ENCODE measurements at places on chromosomes 7 and 10. TPM values are rescaled to one million over a fixed set of nuclear protein-coding genes. Genes with fewer than 3 reads are reported as not detected.
A peak's percentile ranks its signal among the peaks of the same experiment; 100 is the strongest.

DNA sequence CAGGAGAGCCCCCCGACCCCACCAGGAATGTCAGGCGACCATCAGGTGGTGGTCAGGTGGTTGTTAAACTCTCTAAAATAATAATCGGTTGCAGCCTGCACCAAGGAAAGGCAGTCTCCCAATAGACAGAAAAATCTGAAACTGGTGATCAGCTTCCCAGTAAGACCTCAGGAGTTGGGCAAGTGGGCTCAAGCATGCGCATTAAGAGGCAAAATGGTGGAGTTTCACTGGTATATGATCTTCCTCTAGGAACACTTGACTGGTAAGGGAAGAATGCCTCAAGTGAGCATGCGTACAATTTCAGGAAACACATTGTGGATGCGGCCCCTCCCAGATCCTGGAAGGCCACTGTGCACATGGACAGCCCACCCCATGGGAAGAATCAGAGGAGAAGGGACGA, 619.9 kb downstream of the TYW1 start:
- DNase-seq: no peak

DNA sequence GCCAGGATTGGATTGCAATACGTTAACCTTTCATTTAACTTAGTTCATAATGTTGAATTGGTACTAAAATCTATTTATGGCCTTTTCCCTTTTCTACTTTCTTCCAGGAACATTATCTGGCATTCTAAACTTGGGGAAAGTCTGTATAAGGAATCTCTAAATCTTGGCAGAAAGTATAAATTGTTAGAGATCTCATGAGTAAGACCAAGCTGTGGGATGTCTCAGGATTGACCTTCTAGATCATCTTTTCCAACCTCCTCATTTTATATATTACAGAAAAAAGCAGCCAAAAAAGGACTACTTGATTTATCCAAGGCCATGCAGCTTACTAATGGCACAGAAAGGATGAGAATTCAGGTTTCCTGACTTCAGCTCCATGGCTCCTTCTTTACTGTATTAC, 598.3 kb downstream of the INHBA start:
- DNase-seq: no peak

DNA sequence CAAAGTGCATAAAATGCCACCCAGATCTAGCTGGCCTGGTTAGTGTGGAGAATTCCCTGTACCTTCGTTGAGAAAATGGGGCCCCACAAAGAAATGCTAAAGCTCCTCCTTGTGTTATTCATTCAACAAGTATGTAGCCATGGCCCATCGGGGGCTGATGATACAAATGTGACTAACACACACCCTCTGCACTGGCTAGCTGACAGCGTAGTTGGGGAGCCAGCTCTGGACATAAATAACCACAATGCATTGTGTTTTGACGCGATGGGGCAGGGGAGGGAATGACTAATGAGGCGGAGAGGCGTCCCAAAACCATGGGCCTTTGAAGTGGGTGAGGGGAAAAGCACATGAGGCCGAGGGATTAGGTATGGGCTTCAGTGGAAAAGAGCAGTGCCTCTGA, 28.2 kb upstream of the ASL start:
- peak; percentile 81 for DNase-seq

- DNase-seq: peak; percentile 57
These were observed 139.5 kb downstream of the ST7 start for GRCh38 chr7:117092785-117093184.

- no peak for DNase-seq
These were observed 26.3 kb downstream of the CFAP70 start for GRCh38 chr10:73332379-73332778.

- DNase-seq: no peak
These were observed 999 bp upstream of the MRPS24 start for GRCh38 chr7:43870316-43870715.

DNA sequence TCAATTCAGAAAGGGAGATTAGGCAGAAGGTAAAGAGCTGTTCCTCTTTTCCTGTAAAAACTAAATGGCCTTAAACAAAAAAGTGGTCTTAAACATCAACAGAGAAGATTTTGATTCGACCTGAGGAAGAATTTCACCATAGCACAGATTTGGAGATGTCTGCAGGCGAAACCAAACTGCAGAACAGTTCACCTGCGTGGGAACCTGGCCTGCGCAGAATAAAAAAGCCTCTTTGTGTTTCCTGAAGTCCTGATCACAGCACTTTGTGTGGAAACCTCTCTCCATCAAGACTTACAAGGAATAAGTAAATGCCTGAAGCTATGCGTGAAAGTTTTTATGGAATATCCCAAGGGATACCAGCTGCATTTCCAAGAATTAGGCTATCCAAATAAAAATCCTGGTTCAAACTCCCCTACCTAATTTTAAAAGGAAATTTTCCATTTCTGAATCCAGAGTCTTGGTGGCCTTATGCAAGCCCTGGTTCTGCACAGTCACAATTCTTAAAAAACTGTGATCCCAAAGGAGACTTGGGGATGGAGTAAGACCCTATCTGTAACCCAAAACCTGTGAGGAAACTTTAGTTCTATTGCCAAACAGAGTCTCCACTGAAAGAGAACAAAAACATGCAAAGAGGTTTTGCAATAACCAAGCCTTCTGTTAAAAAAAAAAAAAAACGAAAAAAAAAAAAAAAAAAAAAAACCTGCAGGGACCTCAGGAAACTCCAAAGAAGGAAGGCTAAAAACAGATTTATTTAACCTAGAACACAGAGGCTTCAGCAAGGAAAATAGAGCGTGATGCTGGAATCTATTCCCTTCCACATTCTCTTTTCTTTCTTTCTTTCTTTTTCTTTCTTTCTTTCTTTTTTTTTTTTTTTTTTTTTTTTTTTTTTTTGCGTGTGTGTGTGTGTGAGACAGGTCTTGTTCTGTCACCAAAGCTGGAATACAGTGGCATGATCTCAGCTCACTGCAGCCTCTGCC, 10.4 kb downstream of the CALML3 start:
- DNase-seq: peak; percentile 44

DNA sequence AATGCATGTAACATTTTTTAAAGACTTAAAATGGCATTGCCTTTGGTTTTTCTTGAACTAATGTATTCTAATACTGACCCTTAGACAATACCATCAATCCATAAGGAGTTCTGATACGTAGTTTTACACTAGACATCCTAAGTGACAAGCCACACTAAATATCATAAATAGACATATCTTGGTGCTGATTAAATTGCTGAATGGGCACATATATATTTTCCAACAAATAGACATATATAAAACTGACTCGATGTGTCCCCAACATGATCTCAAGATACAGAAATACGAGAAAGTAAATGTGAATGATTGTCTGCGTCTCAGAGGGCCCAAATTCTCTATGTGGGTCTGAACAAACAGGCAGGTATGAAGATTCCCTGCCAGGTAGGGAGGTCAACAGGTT, 99.8 kb downstream of the NEBL start:
- DNase-seq: no peak

DNA sequence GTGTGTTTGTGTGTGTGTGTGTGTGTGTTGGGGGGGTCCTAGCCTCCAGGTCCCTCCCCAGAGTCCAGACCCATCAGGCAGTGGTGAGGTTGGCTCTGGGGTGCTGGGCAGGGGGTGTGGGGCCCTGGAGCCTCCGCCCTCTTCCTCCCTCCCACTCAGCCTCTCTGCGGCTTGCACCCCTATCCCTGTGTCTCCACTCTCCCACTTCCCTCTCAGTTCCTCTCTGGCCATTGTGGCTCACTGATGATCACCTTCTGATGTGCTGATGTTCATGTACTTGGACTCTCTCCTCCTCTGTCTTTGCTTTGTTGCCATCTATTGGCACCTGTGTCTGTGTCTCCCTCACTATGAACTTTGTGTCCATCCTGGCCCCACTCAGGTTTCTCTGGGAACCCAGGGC, 298.7 kb downstream of the ZEB1 start:
- no peak for DNase-seq

Gene CADPS2
- 0.38 TPM for polyA plus RNA-seq
